ENCODE measurements at places on chromosomes 4 and X.

- H3K4me3 ChIP-seq: peak overlapping the region; percentile 86
- peak overlapping the region; percentile 89 for H3K27ac ChIP-seq
- H3K4me1 ChIP-seq: peaks cover 3% of the 10 kb centered on the region
- DNase-seq: no peak
- H3K27me3 ChIP-seq: no peaks in the 10 kb centered on the region
Observed at GRCh38 chrX:103629318-103630170, 769 bp downstream of the TCEAL1 start.

DNA sequence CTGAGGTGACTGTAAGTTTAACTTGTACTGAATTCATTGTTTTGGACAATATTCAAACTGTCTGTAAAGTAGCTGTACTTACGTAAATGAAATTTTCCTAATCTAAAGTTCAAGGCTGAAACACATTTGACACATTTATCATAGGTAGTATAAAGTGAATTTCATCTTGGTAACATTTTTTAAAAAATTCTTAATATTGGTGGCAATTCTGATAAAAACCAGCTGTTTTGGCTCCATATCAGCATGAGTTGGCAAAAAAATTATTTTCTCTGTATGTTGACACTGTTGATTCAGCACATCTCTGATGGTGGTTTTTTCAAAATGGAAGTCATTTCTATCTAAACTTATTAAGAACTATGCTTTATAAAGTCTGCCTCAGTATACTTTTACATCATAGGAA, 30.9 kb downstream of the CXorf58 start:
- no peaks in the 10 kb centered on the region for H3K4me1 ChIP-seq
- H3K36me3 ChIP-seq: no peaks in the 10 kb centered on the region
- H3K4me3 ChIP-seq: no peak overlapping the region
- no peak for DNase-seq

DNA sequence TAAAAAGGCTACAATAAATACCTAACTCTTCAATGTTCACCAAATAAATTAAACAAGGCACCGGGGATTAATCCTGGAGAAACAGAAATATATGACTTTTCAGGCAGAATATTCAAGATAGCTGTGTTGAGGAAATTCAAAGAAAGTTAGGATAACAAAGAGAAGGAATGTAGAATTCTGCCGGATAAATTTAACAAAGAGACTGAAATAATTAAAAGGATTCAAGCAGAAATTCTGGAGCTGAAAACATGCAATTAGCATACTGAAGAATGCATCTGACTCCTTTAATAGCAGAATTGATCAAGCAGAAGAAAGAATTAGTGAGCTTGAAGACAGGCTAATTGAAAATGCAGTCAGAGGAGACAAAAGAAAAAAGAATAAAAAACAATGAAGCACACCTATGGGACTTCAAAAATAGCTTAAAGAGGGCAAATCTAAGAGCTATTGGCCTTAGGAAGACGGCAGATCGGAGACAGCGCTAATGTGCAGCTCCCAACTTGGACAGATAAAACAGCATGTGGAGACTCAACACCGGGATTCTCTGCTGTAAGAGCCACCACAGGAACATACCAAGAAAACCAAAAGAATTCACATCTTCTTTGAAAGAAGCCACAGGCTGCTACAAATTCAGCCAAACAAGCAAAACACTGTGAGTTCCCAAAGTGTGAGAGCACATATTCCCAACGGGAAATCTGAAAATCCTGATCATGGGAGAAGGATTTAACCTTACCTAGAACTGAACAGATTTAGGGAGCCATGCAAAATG, 1290.9 kb downstream of the PCDH18 start:
- H3K27me3 ChIP-seq: no peaks in the 10 kb centered on the region
- no peak overlapping the region for H3K27ac ChIP-seq
- DNase-seq: no peak
- no peaks in the 10 kb centered on the region for H3K4me1 ChIP-seq

DNA sequence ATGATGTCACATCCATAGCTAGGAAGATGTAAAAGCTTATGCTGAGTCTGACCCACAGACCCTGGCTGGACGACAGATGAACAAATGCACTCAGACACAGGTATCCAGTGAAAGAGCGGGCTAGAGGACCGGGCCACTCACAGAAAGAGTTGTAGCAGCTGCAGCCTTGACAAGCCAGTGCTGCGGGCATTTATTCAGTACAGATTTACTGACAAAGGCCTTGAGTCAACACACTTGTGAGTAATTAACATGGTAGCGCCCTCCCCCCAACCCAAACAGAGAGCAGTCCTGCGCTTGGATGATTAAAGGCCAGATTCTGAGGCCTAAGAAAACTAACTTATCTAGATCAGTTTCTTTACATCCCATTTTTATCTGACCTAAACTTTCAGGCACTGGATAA, 244.6 kb downstream of the SPANXN4 start:
- H3K27me3 ChIP-seq: no peaks in the 10 kb centered on the region
- DNase-seq: no peak
- no peaks in the 10 kb centered on the region for H3K4me1 ChIP-seq

GRCh38 chrX:133440797-133441163, 25.5 kb upstream of the GPC4 start:
- H3K27me3 ChIP-seq: peaks cover 25% of the 10 kb centered on the region
- peaks cover 8% of the 10 kb centered on the region for H3K4me1 ChIP-seq
- no peak overlapping the region for H3K4me3 ChIP-seq
- no peaks in the 10 kb centered on the region for H3K36me3 ChIP-seq
- H3K27ac ChIP-seq: no peak overlapping the region

- H3K4me1 ChIP-seq: no peaks in the 10 kb centered on the region
- H3K4me3 ChIP-seq: no peak overlapping the region
- H3K27me3 ChIP-seq: peaks cover 9% of the 10 kb centered on the region
- no peaks in the 10 kb centered on the region for H3K36me3 ChIP-seq
- no peak for DNase-seq
Observed at GRCh38 chr4:128782076-128782715, 27.3 kb upstream of the JADE1 start.

- H3K4me1 ChIP-seq: peaks cover 5% of the 10 kb centered on the region
- no peak for DNase-seq
- H3K36me3 ChIP-seq: peaks cover 7% of the 10 kb centered on the region
- no peak overlapping the region for H3K4me3 ChIP-seq
- H3K27me3 ChIP-seq: no peaks in the 10 kb centered on the region
Observed at GRCh38 chr4:139890816-139891215, 225.2 kb downstream of the MGST2 start.

GRCh38 chrX:41716222-41716621, 7.8 kb upstream of the GPR82 start:
- peaks cover 25% of the 10 kb centered on the region for H3K36me3 ChIP-seq
- no peak overlapping the region for H3K4me3 ChIP-seq
- no peaks in the 10 kb centered on the region for H3K27me3 ChIP-seq
- no peak for DNase-seq
- no peak overlapping the region for H3K27ac ChIP-seq

DNA sequence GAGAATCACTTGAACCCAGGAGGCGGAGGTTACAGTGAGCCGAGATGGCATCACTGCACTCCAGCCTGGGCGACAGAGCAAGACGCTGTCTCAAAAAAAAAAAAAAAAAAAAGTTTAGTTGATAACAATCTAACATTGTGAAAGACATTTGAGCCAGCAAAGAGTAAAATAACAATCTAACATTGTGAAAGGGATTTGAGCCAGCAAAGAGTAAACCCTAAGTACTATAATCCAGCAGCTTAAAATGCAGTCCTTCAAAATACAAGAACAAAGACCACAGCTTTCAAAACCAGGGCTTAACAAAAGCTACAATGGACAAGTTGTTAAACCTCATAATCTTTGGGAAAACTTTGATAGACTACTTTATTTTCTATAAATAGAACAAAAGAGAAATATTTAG, 16.9 kb downstream of the MFAP3L start:
- no peak overlapping the region for H3K4me3 ChIP-seq
- H3K27ac ChIP-seq: no peak overlapping the region
- H3K4me1 ChIP-seq: peaks cover 15% of the 10 kb centered on the region
- DNase-seq: no peak
- H3K36me3 ChIP-seq: no peaks in the 10 kb centered on the region
- H3K27me3 ChIP-seq: peaks cover 7% of the 10 kb centered on the region

- H3K4me1 ChIP-seq: peaks cover 13% of the 10 kb centered on the region
- no peak for DNase-seq
- H3K4me3 ChIP-seq: peak overlapping the region; percentile 100
- H3K27ac ChIP-seq: peak overlapping the region; percentile 94
- peaks cover 3% of the 10 kb centered on the region for H3K27me3 ChIP-seq
Observed at GRCh38 chrX:109732017-109732801, 848 bp downstream of the ACSL4 start.

GRCh38 chr4:78354782-78355181, 196.8 kb upstream of the ANXA3 start:
- DNase-seq: no peak
- H3K27me3 ChIP-seq: peaks cover 19% of the 10 kb centered on the region
- H3K4me1 ChIP-seq: no peaks in the 10 kb centered on the region
- no peak overlapping the region for H3K27ac ChIP-seq

DNA sequence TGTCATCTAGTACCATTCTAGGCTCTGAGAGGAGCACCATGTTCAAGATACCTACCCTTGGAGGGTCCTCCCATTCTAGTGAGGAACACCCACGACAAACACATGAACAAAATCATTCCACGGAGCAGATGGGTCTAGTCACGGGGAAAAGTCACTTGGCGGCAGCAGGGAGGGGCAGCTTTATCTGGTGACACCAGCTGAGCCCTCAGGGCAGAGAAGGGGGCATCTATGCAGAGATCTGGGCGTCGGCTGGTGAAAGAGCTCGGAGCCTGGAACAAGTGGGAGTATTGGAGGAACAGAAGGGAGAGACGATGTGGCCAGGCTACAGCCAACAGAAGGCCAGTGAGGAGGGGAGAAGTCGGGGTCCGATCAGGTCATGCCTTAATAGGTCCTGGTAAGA, 11.9 kb upstream of the PDHA1 start:
- H3K4me3 ChIP-seq: no peak overlapping the region
- peaks cover 1% of the 10 kb centered on the region for H3K4me1 ChIP-seq
- DNase-seq: no peak
- H3K27ac ChIP-seq: no peak overlapping the region

All from stimulated activated naive B cell treated with anti-CD40 and anti-IgM and Interleukin-4, amounts not matched to agents 10 μg/mL and 1 μg/mL and 100 μg/mL, for 72 hours (primary cell).